Peyer's patch (tissue), 4 donors: ENCODE measurements at places on chromosomes 1 and 21. TPM values are rescaled to one million over a fixed set of nuclear protein-coding genes. Genes with fewer than 3 reads are reported as not detected.

- no peaks in the 10 kb centered on the region for H3K36me3 ChIP-seq
- DNase-seq = no peak
- H3K27me3 ChIP-seq = no peaks in the 10 kb centered on the region
- H3K4me3 ChIP-seq = no peak overlapping the region
- no peak overlapping the region for H3K27ac ChIP-seq
- H3K4me1 ChIP-seq = no peaks in the 10 kb centered on the region
Measured at GRCh38 chr1:164635059-164635802, 76.2 kb downstream of the PBX1 start.

- H3K4me1 ChIP-seq = no peaks in the 10 kb centered on the region
- no peaks in the 10 kb centered on the region for H3K36me3 ChIP-seq
- peak overlapping the region; percentile 32 for H3K4me3 ChIP-seq
- no peak overlapping the region for H3K27ac ChIP-seq
Measured at GRCh38 chr1:975896-976683, 5.8 kb downstream of the PERM1 start.

- no peaks in the 10 kb centered on the region for H3K4me1 ChIP-seq
- no peaks in the 10 kb centered on the region for H3K36me3 ChIP-seq
- no peak overlapping the region for H3K4me3 ChIP-seq
- H3K27me3 ChIP-seq = no peaks in the 10 kb centered on the region
Measured at GRCh38 chr1:227759341-227760300, 24.4 kb downstream of the SNAP47 start.

DNA sequence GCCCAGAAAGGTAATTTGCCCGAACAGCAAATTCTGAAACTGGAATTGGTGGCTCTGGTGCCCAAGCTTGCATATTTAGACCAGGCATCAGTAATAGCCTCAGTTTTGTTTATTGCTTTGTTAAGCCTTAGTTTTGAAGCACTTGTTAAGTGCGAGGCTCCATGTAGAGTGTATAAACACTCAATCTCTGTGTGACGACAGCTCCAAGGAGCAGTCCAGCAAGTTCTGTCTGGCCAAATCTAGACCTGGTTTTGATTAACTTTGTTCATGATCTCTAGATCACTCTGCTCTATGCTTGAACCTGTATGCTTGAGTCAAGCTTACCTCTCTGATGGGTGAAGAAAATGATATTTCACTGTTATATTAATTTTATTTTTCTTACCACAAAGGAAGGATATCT lies 37.4 kb downstream of the DOP1B start:
- H3K36me3 ChIP-seq = no peaks in the 10 kb centered on the region
- no peak overlapping the region for H3K27ac ChIP-seq
- H3K4me3 ChIP-seq = no peak overlapping the region
- no peaks in the 10 kb centered on the region for H3K27me3 ChIP-seq

DNA sequence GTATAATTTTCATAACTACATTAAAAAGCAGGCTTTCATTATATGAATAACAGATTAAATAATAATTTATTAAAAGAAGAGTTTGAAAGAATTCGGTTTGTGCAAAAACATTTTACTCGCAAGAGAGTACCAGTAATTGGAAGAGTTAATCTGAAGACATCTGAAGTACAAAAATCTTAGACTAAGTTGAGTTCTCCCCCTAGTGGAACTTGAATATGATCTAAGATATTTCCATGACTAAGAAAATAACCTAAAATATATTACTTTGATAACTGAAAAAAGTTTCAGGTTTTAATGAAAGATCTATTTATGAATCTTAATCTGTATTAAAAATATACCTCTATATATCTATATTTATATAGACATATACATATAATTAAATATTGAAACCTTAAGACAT lies 112.5 kb upstream of the GFI1 start:
- no peak overlapping the region for H3K4me3 ChIP-seq
- DNase-seq = no peak
- no peaks in the 10 kb centered on the region for H3K4me1 ChIP-seq
- H3K27ac ChIP-seq = no peak overlapping the region
- no peaks in the 10 kb centered on the region for H3K36me3 ChIP-seq

DNA sequence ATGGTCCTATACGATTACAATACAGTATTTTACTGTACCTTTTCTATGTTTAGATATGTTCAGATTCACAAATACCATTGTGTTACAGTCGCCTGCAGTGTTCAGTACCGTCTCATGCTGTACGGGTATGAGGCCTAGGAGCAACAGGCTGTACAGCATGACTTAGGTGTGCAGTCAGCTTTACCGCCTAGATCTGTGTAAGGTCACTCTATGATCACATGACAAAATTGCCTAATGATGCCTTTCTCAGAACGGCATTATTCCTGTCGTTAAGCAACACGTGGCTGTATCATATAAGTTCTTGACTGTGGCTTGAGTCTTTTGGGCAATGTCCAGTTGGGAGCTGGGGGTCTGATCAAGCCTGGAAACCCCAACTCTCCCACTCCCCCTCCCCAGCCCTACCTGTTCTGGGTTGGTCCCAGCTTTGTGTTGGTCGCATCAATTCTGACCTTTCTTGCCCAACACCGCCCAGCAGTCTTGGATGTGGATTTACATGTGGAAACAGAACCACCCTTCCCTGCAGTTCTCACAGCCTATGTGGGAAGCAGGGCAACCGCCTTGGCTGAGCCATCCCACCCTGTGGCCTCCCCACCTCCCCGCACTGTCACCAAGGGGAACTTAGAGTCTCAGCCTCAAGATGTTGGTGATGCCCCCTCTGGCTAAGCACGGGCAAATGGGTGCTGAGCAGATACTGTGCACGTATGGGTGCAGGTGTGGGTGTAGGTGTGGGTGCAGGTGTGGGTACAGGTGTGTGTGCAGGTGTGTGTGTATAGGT lies 80.2 kb upstream of the ACTL8 start:
- no peak overlapping the region for H3K4me3 ChIP-seq
- DNase-seq = no peak
- no peaks in the 10 kb centered on the region for H3K4me1 ChIP-seq
- no peaks in the 10 kb centered on the region for H3K36me3 ChIP-seq

- DNase-seq = no peak
- no peak overlapping the region for H3K27ac ChIP-seq
- no peak overlapping the region for H3K4me3 ChIP-seq
Measured at GRCh38 chr1:12102066-12102465, 39.0 kb downstream of the TNFRSF8 start.

DNA sequence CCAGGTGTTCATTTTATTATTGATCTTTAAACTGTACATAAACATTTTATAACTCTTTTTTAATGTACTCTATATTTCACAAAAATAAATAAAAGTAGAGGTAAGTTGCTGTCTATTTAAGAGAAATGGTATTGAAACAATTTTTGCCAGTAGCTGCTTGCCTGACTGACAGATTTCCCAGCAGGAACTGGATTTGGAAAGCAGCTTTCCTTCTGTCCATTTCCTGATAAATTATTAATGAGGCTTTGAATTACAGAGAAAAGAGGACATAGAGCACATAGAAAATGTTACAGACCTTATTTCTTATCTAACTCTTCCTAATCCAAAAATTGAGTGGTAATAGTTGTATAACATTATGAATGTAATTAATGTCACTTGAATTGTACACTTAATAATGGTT lies 79.7 kb upstream of the BCL10 start:
- DNase-seq = no peak
- no peaks in the 10 kb centered on the region for H3K4me1 ChIP-seq
- H3K27me3 ChIP-seq = no peaks in the 10 kb centered on the region

DNA sequence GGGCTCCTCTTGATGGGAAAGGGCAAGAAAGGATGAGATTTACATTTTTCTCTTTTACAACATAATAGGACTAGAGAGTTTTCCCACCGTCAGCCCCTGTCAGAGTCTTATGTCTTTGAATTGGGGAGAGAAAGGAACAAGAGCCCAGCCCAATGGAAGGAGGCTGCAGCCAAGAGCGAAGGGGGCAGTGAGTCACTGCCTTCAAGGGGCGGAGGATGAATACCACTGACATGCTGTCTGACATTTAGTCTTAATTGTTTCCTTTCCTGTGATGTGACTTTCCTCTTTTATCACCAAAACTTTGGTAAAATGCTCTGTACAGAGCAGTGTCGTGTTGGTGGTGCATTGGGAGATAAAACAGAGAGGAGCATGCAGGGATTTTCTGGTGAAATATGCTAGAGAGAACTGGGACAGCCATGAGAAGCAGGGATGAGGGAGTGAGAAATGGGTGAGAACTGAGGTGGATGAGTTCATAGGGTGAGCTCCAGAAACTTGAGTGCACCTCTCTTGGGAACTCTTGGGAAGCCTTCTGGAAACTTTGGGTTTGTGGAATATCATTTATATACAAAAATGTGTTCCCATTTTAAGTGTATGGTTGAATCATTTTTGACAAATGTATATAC lies 179.9 kb upstream of the FGGY start:
- no peak overlapping the region for H3K27ac ChIP-seq
- no peaks in the 10 kb centered on the region for H3K36me3 ChIP-seq
- DNase-seq = no peak
- H3K4me3 ChIP-seq = no peak overlapping the region
- H3K4me1 ChIP-seq = peaks cover 3% of the 10 kb centered on the region
- H3K27me3 ChIP-seq = no peaks in the 10 kb centered on the region

DNA sequence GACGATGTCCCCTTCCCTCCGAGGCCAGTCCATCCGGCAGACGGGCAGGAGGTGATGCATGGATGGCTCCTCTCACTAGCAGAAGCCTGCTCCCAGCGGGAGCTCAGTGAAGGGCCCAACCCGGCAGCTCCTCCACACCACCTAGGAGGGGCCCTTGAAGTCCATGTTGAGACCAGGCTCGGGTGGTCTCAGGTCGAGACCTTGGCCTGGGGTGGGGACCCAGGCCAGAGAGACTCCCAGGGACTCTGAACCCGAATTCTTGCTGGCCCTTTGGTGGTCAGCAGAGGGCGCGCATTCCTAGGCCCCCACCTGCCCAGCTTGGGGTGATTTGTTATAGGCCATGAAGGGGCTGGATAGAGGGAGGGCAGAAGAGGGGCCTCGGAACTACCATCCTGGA lies 642 bp upstream of the NT5C1A start:
- H3K27ac ChIP-seq = no peak overlapping the region
- peaks cover 15% of the 10 kb centered on the region for H3K27me3 ChIP-seq
- H3K36me3 ChIP-seq = no peaks in the 10 kb centered on the region
- H3K4me1 ChIP-seq = no peaks in the 10 kb centered on the region

- no peak overlapping the region for H3K27ac ChIP-seq
- no peak overlapping the region for H3K4me3 ChIP-seq
- H3K4me1 ChIP-seq = no peaks in the 10 kb centered on the region
- H3K36me3 ChIP-seq = no peaks in the 10 kb centered on the region
- no peak for DNase-seq
- H3K27me3 ChIP-seq = no peaks in the 10 kb centered on the region
Measured at GRCh38 chr1:114250683-114251572, 97.3 kb upstream of the SYT6 start.

DNA sequence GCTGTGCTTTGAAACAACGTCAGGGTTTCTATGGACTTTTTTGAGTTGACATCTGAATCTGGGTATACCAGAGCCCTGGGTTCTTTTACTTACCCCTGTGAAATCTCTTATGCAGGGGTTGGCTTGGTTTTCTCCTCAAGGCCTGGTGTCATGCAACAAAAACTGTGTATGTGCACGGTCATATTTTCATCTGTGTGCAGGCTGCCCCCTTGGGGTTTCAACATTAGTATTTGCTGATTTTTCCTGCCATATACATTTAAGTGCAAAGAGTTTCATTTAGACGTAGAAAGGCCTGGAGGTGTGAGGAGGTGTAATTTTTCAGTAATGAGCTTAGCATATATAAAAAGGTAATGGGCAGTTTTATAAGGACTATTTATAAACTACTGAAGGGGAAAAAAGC lies 22.0 kb upstream of the ZBTB18 start:
- no peaks in the 10 kb centered on the region for H3K27me3 ChIP-seq
- no peak for DNase-seq
- H3K27ac ChIP-seq = no peak overlapping the region
- no peaks in the 10 kb centered on the region for H3K36me3 ChIP-seq
- no peaks in the 10 kb centered on the region for H3K4me1 ChIP-seq

DNA sequence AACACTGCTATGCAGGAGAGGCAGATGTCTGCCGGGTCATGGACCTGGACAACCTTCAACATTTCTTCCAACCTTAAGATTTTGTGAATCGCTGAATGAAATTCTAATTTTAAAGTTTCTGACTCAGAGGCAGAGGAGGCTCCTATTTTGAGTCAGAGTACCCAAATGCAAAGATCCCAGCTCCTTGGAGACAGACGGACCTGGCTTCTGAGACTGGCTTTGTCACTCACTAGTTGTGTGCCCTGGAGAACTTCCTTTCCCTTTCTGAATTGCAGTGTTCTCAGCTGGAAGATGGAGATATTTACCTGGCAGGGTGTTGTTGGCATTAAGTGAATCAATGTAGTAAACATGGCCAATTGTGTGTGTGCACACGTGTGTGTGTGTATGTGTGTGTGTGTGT lies 51.9 kb downstream of the IER5 start:
- H3K4me3 ChIP-seq = no peak overlapping the region
- no peaks in the 10 kb centered on the region for H3K27me3 ChIP-seq
- no peaks in the 10 kb centered on the region for H3K4me1 ChIP-seq
- no peaks in the 10 kb centered on the region for H3K36me3 ChIP-seq
- H3K27ac ChIP-seq = no peak overlapping the region

DNA sequence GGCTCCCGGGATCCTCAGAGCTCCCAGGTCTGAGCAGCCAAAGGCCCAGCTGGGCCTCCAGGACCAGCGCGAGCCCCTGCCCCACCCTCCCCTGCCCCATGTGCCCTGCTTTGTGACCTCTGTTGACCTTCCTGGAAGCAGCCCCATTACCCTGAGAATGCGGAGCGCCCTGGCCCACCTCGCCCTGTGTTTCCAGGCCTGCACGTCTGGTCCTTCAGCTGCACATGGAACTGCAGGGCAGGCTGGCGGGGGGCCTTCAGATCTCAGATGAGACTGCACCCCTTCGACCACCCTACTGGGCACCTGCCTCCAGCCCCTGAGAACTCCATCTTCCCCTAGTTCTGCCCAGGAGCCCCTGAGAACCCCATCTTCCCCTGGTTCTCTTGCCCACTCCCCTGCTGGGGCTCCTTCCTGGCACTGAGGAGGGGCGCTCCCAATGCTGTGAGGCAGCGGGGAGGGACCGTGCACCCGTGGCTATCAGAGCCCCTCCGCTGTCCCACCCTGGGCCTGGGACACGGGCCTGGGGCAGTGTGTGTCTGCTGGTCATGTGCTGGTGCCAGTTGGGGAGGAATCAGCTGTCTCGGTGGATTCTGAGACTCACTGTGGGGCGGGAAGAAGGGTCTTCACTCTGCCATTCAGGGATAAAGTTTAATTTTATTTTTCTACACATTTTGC lies 25.1 kb downstream of the TMEM201 start:
- DNase-seq = no peak
- no peaks in the 10 kb centered on the region for H3K27me3 ChIP-seq
- no peaks in the 10 kb centered on the region for H3K4me1 ChIP-seq
- no peak overlapping the region for H3K27ac ChIP-seq

- no peak overlapping the region for H3K27ac ChIP-seq
- H3K36me3 ChIP-seq = no peaks in the 10 kb centered on the region
- DNase-seq = no peak
- no peaks in the 10 kb centered on the region for H3K27me3 ChIP-seq
- H3K4me3 ChIP-seq = no peak overlapping the region
Measured at GRCh38 chr1:188669728-188670382, 1807.8 kb downstream of the BRINP3 start.

LDLRAD1 gene
- total RNA-seq = not detected

PPM1J gene
- total RNA-seq = 0.67 TPM

TPTE gene
- total RNA-seq = not detected

FCRL2 gene
- 0.47 TPM for total RNA-seq

SFPQ gene
- 629 TPM for total RNA-seq

GBP1 gene
- 28.5 TPM for total RNA-seq
